Caco-2 (cell line): ENCODE measurements at places on chromosomes 6 and 20. TPM values are rescaled to one million over a fixed set of nuclear protein-coding genes. Genes with fewer than 3 reads are reported as not detected.

GRCh38 chr20:20439602-20440190 is 71.8 kb downstream of the INSM1 start:
- DNase-seq, result no peak

DNA sequence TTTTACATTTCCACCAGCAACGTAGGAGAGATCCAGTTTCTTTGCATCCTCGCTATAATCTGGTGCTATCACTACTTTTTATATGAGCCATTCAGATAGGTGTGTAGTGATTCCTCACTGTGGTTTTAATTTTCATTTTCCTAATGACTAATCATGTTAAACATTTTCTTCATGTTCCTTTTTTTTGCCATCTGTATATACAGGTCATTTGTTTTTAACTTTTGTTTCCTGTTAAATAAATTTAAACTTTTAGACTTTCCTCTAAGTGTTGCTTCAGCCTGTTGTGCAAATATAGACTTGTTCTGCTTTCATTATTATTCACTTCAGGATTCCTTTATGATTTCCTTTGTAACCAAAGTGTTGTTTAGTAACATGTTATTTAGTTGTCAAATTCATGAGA is 697.4 kb downstream of the PTPRT start:
- no peak for DNase-seq

- DNase-seq, result peak; percentile 87
Observed at GRCh38 chr6:127120787-127121636, 2.5 kb downstream of the RSPO3 start.

DNA sequence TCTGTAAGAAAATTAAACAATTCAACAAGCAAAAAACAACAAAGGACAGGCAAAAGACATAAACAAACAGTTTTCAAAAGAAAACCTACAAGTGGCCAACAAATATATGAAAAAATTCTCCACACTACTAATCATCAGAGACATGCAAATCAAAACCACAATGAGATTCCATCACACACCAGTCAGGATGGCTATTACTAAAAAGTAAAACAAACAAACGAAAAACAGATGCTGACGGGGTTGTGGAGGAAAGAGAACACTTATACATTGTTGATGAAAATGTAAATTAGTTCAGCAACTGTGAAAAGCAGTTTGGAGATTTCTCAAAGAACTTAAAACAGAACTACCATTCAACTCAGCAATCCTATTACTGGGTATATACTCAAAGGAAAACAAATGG is 537.6 kb downstream of the HDGFL1 start:
- no peak for DNase-seq

DNA sequence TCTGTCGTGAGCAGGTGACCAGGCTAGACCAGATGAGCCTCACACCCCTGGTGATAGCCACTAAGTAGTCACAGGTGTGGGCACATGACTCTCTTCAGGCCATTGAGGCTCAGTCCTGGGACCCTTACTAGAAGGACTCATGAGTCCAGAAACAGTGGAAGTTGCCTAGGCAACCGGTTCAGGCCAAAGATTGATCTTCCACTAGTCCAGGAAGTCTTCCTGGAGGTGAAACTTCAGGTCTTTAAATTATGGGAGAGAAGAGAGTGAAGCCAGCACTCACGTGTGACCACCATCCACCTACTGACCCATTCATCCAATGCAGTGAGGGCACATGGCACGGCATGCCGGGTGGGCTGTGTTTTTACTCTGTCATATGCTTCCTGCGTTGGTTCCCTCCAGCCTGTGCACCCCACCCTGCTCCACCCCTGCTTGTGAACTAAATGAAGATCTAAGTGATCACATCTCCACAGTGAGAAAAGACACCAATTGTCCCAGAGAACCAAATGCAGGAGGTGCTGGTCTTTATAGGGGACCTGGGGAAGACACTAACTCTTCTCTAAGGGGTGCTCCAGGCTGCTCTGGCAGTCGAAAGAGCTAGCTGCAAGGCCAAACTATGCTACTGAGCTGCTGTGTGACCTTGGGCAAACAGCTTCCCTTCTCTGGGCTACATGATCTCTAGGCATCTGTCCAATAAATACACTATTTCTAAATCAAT is 12.5 kb upstream of the STX16 start:
- DNase-seq, result peak; percentile 34

- no peak for DNase-seq
Observed at GRCh38 chr6:72941751-72942150, 283.5 kb downstream of the KHDC1L start.

GRCh38 chr6:7341989-7342742 is 29.2 kb upstream of the SSR1 start:
- no peak for DNase-seq

- DNase-seq, result no peak
Observed at GRCh38 chr20:16308754-16309153, 264.5 kb downstream of the KIF16B start.

GRCh38 chr6:36460916-36461315 is 18.1 kb downstream of the KCTD20 start:
- no peak for DNase-seq

- no peak for DNase-seq
Observed at GRCh38 chr20:25020345-25020744, 27.8 kb upstream of the APMAP start.

- no peak for DNase-seq
Observed at GRCh38 chr6:159609652-159610178, 83.3 kb downstream of the SOD2 start.

GRCh38 chr6:161359618-161359945 is 85.7 kb upstream of the AGPAT4 start:
- DNase-seq, result no peak

DNA sequence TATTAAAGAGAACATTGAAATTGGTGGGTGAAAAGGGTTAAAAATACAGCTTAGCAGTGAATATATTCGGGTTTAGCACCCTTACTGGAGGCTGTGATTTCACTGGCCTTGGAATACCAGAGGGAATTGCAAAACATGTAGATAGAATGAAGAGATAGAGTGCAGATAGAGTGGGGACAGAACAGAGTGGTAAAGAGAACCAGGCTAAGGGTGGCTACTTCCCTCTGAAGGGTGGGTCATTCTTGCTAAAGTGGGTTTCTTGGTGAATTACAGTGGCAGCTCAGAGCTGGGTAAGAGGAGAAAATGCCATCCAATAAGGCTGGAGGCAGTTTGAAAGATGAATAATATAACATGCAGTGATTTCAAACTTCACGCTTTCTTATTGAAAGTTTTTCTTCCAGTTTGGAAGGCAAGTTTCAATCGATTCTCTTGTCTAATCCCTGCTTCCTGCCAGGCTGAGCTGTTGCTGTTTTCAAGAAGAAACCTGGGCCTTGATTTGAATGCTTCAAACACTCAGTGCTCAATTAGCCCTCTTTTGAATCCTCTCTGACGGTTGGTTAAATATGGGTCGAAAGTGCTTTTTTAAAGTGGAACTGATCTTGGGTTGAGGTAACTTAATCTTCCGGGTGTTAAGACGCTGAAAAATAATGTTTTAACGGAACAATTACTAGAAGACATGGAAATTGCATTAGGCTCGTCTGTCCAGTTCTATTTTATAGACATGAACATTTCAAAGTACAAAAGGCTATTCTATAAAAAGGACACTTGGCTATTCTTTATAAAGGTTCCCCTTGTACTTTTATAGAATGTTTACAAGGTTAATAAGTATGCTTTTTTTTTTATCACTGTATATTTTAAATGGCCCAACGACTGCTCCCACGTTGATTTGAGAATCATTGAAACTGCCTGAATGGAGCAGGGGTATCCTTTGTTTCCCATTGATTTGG is 203.3 kb downstream of the BCAS1 start:
- no peak for DNase-seq

DDX43 gene
- total RNA-seq, result not detected in 2 replicates

SNHG17 gene
- 351 and 362 TPM in 2 replicates for total RNA-seq

DEFB125 gene
- not detected in 2 replicates for total RNA-seq
